ENCODE measurements at places on chromosomes 12 and 14.

DNA sequence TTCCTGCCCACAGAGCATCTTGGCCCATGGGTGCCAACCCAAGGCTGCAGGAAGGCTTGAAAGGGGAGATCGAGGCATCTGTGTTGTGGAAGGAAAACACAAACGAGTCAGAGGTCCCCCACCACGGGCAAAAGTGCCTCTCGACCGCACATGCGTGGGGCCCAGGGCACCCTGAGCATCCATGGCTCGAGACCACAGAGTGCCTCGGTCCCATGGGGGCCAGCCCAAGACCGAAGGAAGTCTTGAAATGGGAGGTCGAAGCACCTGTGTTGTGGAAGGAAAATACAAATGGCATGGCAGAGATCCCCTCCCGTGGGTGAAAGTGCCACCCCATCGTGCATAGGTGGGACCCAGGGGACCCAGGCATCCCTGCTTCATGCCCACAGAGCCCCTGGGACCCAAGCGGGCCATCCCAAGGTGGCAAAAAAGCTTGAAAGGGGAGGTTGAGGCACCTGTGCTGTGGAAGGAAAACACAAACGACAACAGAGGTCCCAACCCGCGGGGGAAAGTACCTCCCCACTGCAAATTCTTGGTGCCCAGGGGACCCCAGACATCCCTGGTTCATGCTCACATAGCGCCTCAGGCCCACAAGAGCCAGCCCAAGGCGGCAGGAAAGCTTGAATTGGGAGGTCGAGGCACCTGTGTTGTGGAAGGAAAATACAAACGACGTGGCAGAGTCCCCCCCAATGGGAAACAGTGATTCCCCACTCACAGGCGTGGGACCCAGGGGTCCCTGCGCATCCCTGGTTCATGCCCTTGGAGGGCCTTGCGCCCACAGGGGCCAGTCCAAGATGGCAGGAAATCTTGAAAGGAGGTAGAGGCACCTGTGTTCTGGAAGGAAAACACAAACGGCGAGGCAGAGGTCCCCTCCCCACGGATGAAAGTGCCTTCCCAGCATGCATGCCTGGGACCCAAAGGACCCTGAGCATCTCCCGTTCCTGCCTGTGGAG lies 373.0 kb downstream of the ALG10 start:
- peak; percentile 4 for DNase-seq

DNA sequence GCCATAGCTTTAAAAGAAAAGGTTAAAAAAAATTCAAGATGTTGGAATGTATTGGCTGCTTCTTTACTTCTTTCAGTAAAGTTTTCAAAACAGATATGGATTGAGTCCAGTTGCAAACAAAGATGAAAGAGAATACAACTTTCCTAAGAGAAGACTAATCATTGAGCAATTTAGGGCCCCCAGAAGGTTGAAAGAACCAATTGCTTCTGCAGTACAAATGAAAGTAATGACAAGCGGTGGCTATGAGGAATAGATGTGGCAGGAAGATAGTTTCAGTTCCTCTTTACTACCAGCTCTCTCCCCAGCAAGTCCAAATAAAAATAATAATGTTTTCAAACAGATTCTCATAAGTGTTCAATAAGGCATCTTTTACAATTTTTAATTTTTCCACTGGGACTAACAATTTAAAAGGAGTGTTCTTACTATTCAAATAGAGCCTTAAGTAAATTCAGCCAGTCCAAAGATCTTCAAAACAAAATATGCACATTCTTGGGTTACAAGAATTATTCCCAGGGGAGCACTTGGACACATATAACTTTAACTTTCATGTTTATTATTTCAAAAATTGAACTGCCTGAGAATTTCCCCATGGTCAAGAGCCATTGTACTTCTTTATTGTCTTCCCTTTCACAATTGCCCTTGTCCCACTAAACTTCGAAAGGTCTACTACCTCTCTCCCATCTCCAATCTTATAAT lies 62.3 kb upstream of the PPP1R12A start:
- DNase-seq = no peak

- DNase-seq = no peak
These were observed 264.1 kb upstream of the FOXG1 start for GRCh38 chr14:28502517-28502916.

DNA sequence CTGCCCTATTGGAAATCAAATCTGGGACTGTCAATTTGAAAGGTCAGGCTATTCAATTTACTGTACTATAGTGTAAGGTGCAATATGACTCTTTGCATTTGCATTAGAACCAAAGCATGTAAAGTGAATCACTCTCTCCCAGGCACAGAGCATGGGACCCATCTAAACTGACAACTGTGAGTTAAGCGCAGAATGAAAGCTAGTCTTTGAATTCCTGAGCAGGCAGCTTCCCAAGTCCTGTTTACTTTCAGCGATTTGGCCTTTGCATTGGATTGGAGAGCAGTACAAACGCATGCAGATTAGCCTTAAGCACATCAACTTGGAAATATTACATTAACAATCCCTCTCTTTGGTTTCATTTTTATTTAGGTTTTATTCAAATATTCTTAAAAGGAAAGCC lies 74.6 kb downstream of the RERG start:
- DNase-seq = no peak

GRCh38 chr12:47071241-47071852 lies 8.1 kb upstream of the PCED1B start:
- no peak for DNase-seq

DNA sequence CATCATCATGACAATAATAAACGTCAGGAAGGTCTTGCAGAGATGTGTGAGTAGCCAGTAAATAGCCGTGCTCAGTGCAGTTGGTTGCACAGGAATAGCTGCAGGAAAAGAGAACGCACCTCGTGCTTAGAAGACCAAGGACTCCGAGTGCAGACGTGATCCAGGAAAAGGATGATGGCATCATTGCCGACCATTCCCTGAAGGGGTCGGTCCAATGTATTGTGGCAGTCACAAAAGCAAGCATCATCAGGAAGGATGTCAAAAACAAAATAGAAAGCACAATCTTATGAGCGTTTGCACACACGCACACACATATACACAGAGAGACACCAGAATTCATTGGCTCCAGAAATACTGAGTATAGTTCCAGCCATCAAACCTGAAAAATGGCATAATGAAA lies 12.8 kb downstream of the DUSP6 start:
- DNase-seq = no peak

DNA sequence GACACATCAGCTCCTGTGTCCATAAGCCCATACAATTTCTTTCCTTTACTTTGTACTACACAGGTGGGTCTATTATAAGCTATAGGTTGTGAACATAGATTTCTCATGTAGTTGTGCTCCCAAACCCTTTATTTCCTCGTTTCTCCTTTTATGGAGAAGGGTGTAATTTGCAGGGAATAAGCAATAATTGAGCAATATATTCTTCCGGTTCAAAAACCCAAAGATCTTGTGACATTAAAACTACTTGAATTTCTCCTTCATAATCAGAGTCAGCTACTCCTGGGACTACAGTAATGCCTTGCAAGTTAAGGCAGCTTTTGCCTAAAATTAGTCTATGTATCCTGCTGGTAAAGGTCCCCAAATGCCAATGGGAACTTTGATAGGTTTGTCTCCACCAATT lies 19.1 kb upstream of the MAPKAPK5 start:
- no peak for DNase-seq

GRCh38 chr12:52975204-52975603 lies 26.3 kb downstream of the KRT18 start:
- no peak for DNase-seq

DNA sequence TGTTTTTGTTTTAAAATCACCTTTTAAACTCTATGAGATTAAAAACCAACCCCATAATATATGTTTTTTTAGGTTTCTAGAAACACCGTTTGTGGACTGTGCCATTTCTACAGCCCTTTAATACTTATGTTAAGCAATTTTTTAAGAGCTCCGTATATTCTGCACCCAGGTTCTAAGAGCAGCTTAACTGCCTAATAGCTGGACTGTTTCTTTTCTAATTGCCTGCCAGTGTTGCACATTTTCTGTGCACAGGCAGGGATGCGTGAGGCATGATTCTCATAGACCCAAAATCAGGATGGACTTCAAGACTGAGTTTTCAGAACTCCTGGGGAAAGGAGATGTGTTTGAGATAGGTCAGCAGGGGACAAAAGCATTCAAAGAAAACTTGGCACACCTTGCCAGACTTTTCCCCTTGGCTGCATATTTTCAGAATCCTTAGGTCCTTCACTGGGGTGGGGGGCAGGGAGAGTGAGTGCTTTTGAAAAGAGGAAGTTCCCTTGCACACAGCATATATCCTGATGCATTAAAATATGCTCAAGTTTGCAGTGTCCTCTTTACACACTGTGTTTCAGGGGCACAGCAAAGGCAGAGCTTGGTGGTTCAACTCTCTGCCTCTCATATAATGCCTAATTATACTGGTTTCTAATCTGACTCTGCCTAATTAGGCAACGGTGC lies 27.9 kb downstream of the TMEM30B start:
- no peak for DNase-seq

DNA sequence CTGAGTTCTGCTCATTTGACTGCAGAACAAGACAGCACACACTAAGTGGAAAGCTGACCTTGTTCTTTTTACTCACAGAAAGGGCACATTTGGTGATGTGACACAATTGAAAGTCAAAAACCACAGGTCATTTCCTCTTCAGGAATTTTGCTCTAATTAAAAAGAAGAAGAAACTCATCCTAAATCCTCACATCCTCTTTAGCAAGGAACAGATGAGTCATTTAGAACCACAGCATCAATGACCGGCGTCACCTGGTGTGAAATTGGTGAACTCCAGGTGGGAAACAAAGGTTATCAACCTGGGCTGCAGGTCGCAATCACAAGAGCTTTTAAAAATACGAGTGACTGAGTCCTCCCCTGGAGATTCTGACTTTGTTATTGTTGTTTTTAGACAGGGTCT lies 2.9 kb upstream of the RNU6-8 start:
- no peak for DNase-seq

DNA sequence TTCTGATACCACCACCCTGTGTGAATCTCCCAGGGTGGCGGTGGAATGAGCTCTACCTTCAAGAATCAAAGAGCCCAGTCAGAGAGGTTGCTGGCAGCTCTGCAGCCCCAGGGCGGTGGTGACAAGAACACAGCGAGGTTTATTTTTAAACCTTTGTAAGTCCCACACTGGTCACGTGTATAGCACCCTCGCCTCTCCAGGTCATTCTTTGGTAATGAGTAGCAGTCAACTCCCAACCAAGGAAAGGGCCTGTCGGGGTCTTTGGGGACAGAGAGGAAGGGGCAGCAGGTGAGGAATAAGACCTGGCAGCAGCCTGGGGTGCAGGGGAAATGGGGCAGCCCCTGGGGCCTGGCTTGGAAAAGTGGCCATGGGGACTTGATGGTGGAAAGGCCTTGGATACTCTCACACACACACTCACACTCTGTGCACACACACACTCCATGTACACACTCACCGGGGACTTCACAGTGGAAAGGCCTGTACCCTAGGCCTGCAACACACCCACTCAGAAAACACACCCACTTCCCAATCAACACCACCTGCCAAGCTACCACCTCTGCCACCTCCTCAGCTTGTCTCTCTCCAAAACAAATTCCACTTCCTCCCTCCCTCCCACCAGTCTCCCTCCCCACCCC lies 178.6 kb downstream of the DPF3 start:
- DNase-seq = no peak

DNA sequence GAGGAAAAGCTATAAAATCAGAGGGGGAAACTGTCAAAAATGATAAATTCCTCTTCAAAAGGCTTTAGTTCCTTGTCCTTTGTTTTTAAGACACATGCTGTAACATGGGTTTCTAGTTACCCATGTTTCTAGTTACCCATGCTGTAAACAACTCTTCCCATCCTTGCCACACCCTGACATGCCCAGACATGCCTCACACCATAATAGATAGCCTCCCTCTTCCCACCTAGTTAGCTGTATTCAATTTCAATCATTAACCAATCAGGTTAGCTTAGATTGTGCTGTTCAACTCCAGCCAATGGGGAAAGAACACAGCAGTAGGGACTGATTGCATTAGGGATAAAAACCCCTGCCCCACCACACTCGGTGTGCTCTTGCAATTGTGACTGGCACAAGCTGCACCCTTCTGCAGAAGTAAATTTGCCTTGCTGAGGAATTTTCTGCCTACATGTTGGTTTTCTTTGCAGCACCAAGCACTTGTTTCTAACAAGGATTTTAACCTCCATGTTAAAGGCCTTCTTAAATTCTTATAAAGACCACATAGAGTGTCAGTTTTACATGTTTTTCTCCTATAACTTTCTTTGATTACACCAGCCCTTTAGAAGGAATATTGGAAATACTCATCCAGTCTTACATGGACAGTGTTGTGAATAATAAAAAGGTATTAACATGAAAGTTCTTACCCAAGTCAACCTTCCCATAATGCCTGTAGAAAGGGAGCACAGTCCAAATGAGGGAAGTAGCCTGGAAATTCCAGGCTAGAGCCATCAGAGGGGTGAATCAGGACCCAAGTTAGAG lies 32.5 kb upstream of the LALBA start:
- no peak for DNase-seq

DNA sequence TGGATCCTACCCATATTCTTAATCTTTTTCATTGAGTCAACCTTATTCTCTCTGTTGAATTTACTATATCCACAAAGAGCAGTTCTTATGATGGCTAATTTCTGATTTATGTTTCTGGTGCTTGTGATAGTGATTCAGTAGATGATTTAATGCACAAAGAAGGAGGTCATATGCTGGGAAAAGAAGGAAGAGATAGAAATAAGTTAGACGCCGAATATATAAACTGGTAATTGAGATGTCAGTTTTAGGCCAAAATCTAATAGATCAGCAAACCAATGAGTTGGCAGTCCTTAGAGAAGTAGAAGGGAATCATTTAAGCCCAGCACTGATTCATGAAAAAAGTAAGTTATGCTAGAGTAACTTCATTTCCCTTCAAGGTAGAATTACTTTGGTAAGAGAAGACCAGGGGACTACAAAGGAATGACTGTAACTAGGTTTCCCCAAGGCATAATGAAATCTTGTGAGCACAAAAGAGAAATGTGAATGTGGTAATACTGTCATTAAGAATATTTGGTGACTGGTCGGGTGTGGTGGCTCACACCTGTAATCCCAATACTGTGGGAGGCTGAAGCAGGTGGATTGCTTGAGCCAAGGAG lies 132.4 kb downstream of the TGFB3 start:
- no peak for DNase-seq

GRCh38 chr12:90069711-90070110 lies 361.1 kb upstream of the ATP2B1 start:
- no peak for DNase-seq

- no peak for DNase-seq
These were observed 110.3 kb downstream of the NELL2 start for GRCh38 chr12:44765796-44766195.

GRCh38 chr12:93135286-93136239 lies 206.5 kb upstream of the EEA1 start:
- no peak for DNase-seq

DNA sequence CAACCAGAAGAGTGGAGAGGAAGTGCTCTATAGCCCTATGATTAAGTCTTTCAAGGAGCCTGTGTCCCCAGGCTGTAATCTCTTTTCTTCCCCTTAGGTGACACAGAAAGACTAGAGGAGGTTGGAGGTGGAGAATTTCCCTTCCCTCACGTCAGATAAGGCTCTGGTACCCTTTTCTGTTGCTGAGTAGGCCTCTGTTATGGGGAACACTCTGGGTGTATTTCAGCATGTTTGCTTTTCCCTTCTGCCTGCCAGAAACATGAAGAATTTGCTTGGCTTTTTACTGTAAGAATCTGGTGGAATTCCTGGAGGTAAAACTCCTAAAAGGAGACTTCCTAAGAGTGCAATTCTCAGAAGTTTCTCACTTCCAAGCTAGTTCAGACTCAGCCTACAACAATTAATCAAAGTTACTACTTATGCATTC lies 58.3 kb downstream of the SIX1 start:
- DNase-seq = no peak

GRCh38 chr12:26851031-26851809 lies 18.2 kb upstream of the ITPR2 start:
- no peak for DNase-seq

GRCh38 chr14:89544636-89545301 lies 127.7 kb upstream of the FOXN3 start:
- no peak for DNase-seq

GRCh38 chr12:108842361-108842760 lies 15.0 kb downstream of the SSH1 start:
- DNase-seq = no peak
